ENCODE measurements at places on chromosomes 11 and 22.

DNA sequence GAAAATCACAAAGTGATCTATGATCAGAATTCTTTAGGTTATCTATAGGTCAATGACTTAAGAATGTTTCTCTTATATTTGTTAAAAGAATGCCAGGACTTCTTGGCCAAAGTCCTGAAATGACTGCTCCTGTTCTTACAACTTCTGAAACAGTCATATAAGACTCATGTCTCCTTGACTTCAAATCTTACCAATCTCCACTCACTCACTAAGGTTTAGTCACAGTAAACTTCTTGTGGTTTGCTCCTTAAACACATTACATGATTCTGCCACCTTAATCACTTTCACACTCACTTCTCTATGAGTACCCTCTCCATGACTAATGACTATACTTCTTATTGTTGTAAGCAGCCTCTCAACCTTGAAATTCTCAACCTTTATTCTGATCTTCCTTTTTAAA is 648.7 kb upstream of the CCDC179 start:
- no peak for DNase-seq

- no peak for DNase-seq
Observed at GRCh38 chr11:23398052-23398451, 537.8 kb upstream of the CCDC179 start.

- DNase-seq, result no peak
Observed at GRCh38 chr11:2426826-2427521, 17.3 kb downstream of the TRPM5 start.

DNA sequence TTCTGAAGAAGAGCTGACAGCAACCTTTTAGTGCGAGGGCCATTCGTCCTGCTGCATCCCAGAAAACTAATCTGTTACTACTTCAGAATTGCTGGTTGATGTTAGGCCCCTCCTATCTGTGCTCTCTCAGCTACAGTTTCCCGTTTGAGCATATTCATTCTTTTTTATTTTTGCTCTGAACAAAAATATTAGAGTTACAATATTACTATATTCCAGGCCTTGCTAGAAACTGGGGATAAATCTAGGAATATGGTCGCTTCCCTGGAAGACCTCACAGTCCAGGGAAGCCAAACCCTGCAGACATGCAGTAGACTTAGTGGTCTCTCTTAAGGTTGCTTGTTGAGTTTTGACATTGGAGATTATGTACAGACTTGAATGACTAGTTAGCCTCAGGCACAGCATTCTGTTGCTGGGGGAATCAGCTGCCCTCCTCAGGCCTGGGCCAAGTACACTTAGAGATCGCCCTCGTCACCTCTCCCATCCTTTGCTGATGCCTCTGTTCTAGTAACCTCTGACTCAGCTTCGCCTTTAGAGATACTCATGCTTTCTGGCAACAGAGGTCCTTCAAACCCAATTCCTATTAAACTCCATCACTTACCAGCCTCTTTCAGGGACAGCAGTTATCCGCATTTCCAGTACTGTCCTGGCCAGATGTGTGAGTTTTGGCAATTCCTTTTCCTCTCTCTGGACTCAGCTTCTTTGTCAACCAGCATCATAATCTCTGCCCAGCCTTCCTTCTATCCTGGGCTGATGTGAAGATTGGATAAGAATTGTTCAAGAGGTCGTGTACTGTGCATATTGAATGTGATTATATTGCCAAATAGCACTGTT is 698 bp upstream of the ANAPC15 start:
- DNase-seq, result no peak

GRCh38 chr11:95706974-95707387 is 82.6 kb downstream of the FAM76B start:
- no peak for DNase-seq

GRCh38 chr11:110526323-110526722 is 96.6 kb downstream of the FDX1 start:
- no peak for DNase-seq

DNA sequence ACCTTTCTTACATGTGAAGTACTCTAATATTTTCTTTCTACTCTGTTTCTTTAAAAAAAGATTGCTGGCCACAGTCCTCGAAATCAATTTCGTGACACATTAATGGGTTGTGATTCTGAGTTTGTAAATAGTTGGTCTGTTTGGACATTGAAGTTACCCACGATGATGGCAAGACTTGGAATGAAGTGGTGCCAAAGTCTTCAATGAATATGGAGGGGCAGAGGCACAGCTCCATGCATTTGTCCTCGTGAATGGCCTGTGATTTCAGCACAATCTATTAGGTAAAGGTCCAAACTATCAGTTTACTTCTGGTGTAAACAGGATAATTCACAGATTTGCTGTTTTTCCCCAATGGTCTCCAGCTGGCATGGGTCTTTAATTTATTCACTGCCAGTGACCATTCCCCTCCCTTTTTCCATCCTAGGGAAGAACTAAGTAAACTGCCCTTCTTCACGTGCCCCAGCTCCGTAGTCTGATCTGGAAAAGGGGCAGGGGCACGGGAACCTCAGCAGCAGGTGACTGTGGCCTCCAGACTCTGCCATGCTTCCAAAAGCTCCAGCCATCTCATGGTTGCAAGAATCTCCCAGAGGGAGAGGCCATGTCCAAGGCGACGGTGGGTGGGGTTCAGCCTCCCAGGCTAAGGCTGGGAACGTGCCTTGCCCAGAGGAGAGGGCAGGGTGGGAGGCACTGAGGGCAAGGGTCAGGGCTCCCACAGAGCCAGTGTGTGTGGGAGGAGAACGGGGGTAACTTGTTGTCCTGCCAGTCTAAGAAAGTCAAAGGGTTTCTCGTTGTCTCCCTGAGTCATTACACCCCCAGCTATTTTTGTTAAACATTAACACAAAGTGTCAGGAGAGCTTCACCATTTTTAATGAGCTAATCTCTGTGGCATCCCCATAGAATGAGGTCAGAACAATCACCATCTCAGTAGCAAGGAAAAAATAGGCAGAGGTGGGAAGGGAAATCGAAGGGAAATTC is 16.9 kb upstream of the PEX26 start:
- no peak for DNase-seq

- DNase-seq, result no peak
Observed at GRCh38 chr22:36280379-36280778, 27.4 kb downstream of the APOL1 start.

- DNase-seq, result no peak
Observed at GRCh38 chr11:45087900-45088160, 58.6 kb upstream of the PRDM11 start.

GRCh38 chr11:126456783-126457542 is 101.5 kb downstream of the ST3GAL4 start:
- no peak for DNase-seq

DNA sequence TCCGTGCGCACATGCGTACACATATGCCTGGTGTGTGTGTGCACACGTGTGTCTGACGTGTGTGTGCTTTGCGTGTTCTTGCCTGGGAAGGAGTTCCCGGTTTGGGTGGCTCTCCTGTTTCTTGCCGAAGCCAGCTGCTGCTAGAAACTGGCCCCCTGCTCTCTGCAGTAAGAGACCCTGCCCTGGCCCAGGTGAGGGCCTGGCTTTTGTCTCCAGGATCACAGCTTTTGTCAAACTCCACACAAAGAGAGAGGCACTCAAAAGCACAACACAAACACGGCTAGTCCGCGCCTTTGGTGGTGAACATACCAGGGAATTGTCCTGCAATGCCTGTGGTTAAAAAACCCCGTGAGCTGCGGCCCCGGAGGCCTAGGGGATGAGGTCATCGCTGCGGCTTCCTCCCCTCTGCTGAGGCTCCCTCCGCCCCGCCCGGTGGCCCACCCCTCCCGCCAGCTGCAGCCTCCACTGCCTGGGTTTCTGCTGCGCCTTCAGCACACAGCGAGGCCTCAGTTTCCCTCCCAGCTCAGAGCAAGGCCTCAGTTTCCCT is 88.9 kb downstream of the KCNQ1 start:
- peak; percentile 54 for DNase-seq

DNA sequence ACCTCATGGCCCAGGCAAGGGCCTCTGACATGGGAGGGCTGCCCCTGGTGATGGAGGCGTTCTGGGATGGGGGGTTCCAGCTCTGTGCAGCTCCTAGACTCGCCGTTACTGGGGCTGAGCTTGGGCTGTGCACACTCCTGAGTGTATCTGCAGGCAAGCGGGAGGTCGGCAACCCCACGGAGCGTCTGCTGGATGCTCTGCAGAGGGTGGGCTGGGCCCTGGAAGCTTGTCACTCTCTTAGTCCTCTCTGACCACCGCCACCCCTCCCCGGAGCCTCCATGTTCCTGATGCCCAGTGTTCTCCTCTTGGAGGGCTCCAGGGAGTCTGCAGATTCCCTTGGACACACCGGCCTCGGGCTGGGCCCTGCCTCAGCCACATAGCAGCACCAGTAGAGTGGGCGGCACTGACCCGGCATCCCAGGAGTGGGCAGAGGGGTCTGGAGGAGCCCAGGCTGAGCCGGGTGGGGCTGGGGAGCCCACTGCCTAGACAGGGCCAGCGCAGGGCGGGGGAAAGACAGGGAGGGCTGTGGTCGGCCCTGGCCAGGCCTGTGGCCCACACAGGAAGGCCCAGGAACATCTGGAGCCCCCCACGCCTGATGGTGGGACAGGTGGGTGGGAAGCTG is 20.6 kb upstream of the MUC5B start:
- DNase-seq, result peak; percentile 35

DNA sequence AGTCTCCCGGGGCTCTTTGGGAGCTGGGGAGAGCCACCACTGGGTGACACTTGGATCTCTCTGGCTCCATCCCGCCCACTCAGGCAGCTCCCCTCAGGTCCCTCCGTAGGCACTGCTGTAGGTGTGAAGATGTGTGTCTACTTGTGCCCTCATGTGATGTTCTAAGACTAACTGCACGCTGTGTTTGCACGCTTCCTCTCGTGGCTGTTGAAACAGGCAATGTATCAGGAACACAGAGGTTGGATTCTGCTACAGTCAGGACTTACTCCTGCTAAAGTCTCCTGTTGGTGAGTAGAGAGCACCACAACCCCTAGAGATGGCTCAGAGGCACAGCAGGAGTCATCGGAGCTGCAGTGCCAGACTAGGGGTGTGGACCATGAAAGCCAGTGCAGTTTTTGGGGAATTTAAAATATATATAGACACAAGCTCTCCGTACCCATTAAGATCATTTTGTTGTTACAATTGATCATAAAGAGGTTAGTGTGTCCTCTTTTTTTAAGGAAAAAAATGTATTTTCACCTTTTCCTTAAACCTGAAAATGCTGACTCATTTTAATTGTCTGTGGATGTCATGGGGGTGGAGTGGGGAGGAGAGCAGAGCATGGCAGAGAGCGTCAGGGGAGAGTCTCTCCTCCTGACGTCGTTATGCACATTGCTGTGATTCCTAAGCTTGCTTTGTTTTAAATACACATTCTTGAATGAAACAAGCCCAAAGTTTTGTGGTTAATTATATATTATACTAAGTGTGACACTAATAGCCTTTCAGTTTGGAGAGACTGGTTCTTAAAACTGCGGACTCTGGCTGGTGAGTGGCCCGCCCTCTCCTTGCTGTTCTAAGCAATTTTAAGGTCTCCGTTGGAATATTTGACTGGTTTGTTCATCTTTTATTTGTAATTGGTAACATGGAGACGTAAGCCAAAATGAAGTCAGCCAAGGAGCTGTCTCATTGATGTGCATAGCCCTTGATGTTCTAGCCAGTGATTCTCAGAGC is 16.2 kb upstream of the CTTN start:
- no peak for DNase-seq

DNA sequence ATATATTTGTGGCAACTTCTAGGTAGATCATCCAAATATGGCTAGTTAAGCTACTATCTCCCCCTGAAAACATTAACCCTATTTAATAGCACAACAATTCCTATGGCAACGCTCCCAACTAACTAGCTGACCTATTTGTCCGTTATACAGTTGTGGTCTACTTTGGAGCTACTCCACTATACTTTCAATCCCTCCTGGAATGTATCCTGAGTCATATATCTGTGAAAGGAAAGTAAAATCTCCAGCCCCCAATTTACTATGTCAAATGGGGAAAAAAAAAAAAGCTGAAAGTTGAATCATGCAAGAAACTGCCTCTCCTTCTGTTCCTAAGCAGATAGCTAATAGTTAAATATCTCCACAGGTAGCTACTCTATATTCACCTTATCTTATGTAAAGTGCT is 128.5 kb downstream of the CD44 start:
- no peak for DNase-seq

DNA sequence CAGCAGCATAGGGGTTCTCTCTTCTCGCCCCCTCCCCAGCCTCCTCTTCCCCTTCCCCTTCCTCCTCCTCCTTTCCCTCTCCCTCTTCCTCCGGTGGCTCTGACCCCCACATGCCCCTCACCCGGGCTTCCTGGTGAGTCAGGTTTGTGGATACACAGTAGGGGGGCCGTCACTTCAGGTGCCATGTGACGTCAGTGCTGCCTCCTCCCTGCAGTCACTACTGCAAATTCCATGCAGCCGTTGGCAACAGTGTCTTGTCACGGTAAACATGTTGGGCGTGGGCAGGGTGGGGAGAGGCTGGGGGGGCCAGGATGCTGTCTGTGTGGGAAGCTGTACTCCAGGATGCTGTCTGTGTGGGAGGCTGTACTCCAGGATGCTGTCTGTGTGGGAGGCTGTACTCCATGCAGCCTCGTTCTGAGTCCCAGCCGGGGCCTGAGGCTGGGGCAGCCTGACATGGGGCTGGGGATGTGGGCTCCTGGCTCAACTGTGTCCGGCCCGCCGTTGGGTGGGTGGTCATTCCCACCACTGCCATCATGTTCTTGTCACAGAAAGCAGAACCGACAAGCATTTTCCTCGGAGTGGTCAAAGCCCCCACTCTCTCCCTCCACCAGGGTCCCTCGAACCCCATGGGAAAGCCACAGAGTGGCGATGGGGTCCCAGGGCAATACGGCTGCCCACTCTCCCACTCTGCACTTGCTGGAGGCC is 2.4 kb upstream of the MUC2 start:
- DNase-seq, result peak; percentile 16

GRCh38 chr11:61702701-61703312 is 22.6 kb downstream of the DAGLA start:
- no peak for DNase-seq

GRCh38 chr11:119626871-119627270 is 102.1 kb downstream of the NECTIN1 start:
- DNase-seq, result no peak

DNA sequence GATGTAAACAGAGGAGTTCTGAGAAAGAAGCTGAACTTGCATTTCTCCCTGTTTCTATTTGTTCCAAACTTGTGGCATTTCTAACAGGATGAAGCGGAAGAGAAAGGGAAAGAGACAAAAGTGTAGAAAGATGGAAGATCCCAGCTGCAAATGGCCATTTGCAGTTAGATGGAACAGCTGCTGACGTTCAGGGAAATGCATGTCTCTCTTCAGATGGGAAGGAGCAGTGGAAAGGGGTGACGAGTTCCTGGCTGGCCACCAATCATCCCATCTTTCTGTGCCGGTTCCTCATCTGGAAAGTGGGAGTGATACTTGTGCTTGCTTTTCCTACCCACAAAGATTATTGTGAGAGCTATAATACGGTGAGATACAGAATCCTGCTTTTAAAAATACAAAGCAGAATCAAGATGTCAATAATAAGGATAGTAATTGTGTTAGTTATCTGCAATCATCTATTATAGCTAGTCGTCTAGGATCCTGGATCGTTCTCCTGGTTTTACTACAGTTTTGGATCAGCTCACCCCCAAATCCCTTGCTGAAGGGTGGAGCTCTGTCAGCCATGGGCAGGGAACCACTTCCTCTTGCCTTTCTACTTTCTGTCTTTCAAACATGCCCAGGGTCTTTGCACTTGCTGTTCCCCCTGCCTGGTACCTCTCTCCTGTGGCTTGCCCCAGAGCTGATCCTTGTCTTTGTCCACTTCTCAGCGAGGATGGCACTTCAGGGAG is 1.2 kb upstream of the TIMP3 start:
- no peak for DNase-seq
